ENCODE measurements at places on chromosomes 2 and 18.

- DNase-seq: no peak
These were observed 19.6 kb upstream of the KCNG3 start for GRCh38 chr2:42513252-42513918.

DNA sequence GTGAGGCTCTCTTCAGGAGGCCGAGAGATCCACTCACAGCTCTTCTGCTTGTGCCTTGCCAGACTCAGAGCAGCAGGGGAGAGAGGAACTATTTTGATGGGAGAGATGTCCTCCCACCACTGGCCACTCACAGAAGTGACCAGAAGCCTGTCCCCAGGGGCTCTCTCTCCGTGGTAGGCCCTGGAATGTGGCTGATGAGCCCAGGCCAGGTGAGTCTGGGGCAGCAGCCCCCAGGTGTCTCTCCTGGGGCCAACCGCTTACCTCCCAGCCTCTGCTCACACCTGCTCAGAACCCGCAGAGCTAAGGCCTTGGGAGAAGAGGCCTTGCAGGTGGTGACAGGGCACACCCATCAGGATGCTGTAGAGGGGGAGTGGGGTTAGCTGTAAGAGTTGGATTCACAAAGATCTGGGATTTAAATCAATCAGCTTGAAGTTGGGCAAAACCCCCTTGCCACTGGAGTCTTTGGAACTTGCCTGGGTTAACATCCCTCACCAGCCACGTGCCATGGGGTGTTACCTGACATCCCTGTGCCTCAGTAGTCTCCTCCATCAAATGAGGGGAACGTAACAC, 29.1 kb upstream of the ASB18 start:
- DNase-seq: no peak

DNA sequence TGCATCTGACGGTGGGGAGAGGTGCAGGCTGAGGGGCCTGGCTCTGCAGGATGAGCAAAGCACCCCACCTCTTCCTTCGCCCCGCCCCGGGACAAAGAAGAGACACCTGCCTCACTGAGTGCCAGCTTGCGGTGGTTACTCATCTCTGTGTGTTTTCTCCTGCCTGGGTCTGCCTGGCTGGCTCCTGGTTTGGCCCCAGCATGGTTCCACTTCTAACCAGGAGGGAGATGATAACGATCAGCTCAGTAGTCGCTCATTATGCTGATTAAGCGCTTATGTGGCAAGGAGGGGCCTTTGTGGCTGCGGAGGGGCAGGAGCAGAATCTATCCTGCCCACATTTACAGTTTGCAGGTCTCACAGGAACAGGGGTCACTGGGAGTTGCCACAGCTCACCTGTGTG, 68.7 kb upstream of the EDAR start:
- no peak for DNase-seq

DNA sequence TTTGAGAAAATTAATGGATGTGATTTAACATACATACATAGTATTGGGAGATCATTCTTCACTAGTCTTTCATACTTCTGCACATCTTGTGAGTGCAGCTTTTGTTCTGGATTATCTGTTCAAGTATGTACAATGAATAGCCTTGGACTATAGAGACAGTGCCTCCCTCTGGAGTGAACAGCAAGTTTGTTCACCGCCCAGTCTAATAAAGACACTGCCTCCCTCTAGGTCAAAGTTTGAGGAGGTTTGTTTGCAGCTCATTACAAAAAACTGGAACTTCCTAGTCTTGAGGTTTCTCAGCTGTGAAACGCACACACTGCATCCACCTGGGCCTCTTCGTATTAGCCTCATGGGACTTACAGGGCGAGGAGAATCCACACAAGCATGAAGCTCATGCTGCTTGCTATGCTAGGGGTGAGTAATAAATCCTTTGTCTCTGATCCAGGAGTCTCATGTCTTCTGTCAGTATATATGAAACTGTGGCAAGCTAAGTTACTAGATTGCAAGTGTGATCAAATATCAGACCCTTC, 26.0 kb upstream of the LAPTM4A start:
- no peak for DNase-seq

- DNase-seq: no peak
These were observed 177.1 kb upstream of the HAAO start for GRCh38 chr2:42969231-42970150.

DNA sequence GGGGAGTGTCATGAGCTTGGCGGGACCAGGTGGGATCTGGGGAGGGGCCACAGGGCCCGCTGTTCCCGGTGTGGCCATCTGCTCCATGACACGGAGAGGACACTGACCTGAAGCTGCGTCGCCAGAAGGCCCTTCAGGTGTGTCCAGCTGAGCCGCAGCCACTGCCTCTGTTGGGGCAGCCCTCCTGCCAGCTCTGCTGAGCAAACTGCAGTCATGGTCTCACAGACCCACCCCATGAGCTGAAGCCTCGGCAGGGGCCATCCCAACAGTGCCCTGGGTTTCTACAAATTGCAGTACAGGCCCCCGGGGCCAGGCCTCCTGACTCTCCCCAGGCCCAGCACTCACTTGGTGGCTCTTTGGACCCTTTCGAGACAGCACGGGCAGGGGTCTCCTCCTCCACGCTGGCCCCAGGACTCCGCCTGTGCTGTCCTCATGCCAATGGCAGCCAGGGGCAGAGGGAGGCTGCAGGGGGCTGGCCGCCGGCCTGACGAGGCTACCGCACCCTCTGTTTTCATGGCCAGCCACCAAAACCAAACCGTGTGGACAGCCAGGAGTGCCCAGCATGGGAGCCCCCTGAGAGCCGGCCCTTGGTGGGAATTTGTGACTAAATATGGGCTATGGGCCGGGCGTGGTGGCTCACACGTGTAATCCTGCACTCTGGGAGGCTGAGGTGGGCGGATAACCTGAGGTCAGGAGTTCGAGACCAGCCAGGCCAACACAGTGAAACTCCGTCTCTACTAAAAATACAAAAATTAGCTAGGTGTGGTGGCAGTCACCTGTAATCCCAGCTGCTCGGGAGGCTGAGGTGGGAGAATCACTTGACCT, 175.2 kb upstream of the SALL3 start:
- no peak for DNase-seq

DNA sequence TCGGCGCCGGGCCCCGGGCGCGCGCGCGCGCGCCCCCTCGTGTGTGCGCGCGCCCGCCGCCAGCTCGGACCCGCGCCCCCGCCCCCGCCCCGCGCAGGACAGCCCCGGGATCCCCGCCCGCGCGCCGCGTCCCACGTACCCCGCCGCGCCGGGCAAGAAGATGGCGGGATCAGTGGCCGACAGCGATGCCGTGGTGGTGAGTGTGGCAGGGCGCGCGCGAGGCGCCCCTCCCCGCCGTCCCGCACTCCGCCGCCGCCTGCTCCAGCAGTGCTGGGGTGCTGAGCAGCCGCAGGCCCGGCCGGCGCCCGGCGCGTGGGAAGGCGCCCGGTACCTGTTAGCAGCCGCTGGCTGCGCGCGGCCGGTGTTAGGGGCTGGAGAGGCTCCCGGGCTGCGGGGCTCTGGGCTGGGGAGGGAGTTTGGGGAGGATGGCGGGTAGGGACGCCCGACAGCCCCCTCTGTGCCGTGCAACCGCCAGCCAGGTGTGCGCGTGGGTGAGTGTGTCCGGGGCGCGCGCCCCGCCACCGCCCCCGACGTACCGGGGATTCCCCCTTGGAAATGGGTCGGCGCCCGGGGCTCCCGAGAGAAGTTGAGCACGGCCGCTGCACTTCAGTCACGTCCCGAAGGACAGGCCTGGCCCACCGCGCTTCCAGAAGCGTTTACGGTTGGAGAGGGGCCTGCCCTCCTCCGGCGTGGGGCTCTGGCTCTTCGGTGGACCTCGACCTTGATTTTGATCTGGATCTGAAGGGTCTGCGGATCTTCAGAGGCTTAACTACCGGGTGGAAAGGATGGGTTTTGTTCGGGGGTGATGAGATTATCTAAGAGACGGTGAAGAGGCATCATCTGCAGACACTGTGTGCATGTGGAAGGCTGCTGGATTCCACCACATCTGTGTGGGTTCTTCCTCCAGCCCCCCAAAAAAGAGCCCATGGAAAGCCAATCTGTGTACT, 697 bp downstream of the LGALSL start:
- no peak for DNase-seq

DNA sequence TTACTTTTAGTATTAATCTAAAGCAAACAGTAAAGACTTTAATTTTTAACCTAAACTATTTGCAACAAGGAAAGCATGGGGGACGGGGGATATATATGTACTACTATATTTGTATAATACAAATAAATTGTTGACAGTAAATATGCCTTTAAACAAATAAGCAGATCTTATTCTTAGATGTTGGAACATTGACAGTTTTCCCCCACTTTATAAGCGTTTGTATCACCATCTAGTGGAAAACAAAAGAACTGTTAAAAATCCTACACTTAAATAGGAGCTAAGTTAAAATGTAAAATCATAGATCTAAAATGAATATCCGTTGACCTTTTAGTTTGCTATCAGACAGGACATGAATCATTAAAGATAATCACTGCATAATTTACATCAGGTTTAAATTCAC, 50.0 kb downstream of the RBBP8 start:
- DNase-seq: no peak

- DNase-seq: no peak
These were observed 486.7 kb downstream of the EPHA4 start for GRCh38 chr2:221085341-221085900.

DNA sequence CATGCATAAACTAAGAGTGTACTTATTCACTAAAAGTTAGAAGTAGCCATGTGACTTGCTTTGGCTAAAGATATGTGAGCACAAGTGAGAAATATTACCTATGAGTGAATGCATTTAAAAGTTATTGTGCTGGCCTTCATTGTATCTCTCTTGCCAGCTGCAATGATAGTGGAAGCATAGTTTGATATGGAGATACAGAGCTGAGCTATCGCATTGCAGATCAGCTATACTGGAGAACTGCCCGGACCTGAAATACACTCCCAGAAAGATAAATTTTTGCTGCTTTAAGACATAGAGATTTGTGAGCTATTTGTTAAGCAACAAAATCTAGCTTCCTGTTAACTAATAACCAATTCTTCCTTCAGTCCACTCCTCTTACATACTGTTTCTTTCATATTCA, 571.1 kb downstream of the CPS1 start:
- DNase-seq: no peak

GRCh38 chr2:132979339-132980093, 309.5 kb upstream of the LYPD1 start:
- DNase-seq: no peak

DNA sequence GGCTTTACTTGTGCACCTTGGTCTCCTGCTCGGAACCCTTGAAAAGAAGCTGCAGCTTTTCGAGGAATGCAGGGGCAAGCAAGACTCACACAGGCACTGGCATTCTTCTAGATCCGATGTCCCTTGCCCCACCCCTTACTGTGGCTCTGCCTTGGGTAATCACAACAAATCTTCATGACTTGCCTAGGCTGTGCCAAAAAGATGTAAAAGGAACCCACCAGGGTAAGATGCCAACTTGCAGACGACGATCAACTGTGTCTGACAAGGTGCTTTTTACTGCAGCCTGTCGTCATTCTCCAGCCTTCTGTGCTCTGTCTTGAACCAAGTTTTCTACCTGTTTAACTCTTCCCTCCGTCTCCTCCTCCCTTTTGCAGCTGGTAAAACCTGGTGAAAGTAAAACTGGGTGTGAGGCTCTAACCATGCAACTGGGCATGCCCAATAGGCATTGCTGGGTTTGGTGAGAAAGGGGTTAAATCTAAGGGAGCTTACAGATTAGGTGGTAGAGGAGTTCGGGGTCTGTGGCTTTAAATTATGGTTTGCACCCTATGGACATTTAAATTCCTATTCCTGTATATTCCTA, 909 bp upstream of the NRXN1 start:
- DNase-seq: no peak

DNA sequence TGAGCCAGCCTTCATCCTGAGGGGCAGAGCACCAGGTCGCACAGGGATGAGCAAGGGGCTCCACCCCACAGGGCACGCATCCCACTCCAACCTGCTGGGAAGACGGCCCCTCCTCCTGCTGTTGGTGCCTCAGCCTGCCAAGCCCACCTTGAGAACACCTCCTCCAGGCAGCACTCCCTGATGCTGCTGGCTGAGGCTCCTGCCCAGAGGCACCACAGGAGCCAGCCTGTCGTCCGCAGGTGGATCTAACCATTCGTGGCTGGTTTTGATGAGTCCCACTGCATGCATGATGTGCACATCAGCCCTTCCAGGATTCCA, 58.4 kb downstream of the BIN1 start:
- DNase-seq: no peak

DNA sequence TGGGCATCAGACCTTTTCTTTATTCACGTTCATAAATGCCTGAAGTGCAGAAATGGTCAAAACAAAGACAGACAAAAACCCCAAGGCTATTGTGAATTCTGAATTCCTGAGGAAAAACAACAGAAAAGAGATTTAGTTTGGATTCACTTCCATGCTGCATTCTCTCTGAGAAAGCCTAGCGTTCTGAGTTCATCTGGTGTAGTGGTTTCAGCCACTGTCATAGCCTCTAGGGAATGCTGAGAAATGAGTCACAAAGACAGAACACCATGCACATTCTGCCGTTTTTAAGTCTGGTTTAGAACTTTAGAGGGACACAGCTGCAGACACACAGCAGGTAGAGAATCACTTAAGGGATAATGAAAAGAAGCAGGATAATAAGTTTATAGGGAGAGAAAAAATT, 93.8 kb downstream of the LRP1B start:
- no peak for DNase-seq

DNA sequence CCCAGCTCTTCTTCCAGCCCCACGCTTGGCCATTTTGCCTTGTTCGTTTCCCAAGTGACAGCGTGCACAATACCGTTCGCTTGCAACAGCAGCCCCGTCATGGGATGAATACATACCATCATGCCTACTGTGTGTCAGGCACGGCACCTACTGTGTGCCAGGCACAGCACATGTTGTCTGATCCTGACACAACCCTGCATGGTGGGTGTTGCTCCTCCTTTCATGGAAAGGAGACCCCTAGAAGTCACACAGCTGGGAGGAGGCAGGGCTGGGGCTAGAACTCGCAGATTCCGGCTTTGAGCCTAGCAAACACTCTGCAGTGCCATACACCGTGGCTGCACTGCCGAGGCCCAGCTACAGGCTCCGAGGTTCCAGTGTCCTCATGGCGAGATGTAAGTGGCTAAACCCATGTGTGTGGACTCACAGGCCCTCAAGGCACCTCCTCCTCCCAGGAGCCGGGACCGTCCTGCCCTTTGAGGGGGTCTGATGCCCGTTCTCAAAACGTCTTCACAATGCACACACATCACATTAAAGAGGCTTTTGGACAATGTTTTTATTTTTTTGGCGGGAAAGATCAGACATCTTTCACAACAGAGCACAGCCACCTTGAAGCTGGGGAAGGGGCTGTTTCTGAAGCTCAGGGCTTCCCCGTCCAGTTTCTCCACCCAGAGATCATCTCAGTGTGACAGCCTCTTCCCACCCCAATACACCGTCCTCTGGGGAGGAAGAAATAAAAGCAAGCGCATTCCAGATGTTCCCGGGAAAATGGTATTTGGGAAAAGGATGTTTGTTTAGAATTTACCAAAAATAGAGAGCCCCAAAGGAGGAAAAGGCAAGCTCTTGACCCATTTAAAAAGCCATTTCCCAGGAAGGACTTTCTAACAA, 64.9 kb downstream of the HS1BP3 start:
- no peak for DNase-seq

DNA sequence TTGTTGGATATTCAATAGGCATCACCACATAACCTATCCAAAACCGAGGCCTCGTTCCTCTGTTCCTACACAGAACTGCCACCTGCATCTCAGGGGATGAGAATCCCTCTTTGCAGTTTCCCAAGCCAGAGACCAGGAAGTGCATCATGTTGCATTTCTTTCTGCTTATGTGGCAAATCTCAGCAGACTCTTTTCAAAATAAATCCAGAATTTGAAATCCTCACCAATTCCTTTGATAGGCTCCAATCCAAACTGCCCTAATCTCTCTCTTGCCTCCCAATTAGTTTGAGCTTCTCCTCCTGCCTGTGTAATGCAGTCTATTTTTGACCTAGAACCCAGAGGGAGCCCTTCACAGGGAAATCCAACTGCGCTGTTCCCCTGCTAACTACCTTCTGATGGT, 215.5 kb downstream of the RNF144A start:
- DNase-seq: no peak
